ENCODE measurements at places on chromosomes 11 and 22.
A peak's percentile ranks its signal among the peaks of the same experiment; 100 is the strongest.

- no peak for DNase-seq
Observed at GRCh38 chr11:114354076-114354475, 46.2 kb downstream of the C11orf71 start.

DNA sequence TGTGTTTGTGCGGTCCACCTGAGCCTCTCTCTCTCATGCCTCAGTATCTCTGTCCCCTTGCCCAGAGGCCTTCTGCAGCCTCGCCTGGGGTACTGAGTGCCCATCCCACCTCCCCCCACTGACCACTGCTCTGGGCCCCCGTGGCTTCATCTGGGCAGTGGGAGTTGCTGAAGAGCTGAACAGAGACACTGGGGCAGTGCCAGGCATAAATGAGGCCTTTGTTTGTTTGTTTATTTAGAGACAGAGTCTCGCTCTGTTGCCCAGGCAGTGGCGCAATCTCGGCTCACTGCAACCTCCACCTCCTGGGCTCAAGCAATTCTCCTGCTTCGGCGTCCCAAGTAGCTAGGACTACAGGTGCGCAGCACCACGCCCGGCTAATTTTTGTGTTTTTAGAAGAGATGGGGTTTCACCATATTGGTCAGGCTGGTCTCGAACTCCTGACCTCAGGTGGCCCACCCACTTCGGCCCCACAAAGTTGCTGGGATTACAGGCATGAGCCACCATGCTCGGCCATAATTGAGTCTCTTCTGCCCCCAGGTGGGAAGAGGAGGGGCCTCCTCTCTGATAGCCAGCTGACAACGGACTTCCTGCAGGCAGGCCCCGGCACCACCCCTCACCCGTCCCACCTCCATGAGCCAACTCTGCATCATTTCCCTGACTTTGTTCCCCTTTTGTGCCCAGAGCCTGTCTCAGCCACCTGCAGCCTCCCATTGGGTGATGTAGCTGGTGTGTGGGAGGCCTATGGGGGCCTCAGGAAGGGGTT is 9.3 kb downstream of the CRYBB3 start:
- DNase-seq = no peak

GRCh38 chr11:7635137-7635536 is 38.2 kb downstream of the CYB5R2 start:
- peak; percentile 86 for DNase-seq

GRCh38 chr22:18152519-18152918 is 2.5 kb downstream of the USP18 start:
- no peak for DNase-seq

DNA sequence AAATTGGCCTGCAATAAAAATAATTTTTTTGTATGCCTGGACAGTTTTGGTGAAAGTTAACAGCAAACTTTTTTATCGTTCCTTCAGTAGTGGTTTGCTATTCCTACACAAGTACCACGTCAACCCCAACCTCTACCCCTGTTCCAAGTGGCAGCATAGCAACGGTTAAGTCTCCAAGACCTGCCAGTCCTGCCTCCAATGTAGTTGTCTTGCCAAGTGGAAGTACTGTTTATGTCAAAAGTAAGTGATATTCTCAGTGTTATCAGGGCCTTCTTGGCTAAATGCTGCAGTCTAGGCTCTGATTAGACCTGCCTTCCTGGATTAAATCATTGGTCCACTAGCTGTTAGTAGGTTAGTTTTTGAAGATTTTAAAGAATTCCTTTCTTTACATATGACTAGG is 15.0 kb downstream of the EMSY start:
- DNase-seq = no peak

GRCh38 chr22:26561756-26562417 is 28.0 kb downstream of the TPST2 start:
- DNase-seq = no peak

DNA sequence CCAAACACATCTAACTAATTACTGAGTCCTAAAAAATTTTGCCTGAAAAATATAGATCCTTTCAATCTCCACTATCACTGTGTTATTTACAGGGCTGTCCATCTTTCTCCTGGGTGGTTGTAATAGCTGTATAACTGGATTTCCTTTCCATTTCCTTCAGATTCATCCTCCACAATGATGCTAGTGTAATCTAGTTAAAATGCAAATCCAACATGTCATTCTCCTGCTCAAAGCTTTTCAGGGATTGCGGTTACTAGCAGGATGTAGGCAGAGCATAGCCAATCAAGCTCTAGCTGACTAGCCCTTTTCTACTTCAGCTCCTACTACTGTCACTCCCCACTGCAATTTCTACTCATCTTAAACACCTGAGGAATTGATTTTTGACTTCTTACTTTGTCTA is 283.0 kb downstream of the RAB38 start:
- DNase-seq = no peak

GRCh38 chr11:43579919-43580276 is 100.6 kb upstream of the HSD17B12 start:
- DNase-seq = no peak

DNA sequence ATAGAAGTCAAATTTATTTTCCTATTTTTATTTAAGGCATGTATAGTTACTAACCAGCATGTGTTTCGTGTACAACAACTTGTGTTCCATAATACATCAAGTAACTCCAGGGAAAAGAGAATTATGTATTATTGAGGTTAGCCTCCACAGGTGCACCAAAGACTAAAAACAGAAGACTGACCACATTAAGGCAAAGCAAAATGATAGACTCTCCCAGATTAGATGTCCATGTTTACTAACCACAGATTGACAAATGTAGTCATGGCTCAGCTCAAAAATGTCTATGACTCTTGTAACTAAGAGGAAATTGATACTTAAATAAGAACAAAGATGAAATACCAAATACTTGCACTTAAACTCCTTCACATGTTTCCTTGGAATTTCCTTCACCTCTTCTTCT is 238.5 kb downstream of the METTL15 start:
- no peak for DNase-seq

DNA sequence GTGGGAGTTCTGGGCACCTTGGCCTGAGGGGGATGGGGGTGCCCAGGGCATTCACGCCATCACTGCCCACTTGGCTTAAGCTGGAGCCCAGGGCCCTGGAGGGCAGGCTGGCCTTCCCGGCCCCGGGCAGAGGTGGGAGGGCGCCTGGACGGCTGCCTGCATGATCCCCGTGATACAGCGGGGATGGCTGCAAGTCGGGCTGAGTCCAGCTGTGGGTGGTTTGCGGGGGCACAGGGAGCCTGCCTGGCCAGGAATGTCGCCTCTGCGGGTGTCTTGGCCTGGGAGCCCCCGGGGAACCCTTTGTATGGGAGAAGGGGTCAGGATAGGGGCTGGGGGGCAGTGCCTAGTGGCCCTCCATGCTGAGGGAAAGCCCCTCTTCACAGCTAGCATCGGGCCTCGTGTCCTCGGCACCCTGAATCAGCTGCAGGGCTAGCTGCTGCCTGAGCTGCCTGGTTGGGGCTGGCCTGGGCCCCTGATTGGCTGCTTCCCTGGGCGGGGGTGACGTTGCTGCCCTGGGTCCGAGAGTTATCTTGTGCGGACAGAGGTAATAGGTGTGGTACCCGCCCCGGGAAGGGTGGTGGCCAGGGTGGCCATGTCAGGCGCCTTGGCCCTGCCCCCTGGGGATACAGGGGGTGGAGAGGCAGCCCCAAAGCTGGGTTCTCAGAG is 8.3 kb downstream of the BRSK2 start:
- no peak for DNase-seq

DNA sequence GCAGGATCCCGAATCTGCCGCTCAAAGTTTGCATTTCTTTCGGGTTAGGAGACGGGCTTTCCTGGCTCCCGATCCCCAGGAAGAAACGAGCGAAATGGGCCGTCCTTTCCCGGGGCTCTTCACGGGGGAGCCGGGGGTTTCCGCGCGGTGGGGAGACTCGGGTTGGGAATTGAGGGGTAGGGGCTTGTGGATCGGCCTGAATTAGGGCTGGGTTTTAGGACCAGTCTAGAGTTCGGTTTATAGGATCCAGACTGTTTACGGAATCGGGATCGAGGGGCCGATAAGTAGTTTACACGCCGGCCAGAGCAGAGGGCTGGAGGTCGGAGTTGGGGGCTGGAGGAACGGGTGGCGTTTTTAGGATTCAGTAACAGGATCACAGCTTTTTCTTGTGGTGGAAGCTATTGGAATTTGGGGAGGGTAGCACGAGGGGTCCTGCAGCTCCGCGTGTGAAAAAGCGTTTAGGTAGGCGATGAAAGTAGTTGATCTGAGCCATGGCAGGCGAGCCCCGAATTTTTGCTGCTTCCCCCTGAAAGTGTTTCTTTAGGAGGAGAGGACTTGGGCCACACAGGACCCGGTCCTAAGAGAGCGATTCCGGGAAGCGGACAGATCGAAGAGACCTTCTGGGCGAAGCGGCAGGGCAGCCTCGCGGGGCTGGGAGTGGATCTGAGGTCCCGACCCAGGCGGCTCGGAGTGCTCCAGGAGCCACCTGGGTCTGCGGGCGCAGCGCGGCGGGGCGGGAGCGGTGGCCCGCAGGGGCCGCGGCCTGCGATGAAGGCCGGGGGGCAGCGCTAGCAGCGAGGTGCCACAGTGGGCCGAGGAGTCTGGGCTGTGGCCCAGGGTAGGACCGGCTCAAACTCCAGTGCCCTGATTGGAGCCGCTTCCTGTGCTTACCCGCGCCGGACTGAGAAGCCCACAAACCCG is 1.6 kb downstream of the PKNOX2 start:
- DNase-seq = no peak

DNA sequence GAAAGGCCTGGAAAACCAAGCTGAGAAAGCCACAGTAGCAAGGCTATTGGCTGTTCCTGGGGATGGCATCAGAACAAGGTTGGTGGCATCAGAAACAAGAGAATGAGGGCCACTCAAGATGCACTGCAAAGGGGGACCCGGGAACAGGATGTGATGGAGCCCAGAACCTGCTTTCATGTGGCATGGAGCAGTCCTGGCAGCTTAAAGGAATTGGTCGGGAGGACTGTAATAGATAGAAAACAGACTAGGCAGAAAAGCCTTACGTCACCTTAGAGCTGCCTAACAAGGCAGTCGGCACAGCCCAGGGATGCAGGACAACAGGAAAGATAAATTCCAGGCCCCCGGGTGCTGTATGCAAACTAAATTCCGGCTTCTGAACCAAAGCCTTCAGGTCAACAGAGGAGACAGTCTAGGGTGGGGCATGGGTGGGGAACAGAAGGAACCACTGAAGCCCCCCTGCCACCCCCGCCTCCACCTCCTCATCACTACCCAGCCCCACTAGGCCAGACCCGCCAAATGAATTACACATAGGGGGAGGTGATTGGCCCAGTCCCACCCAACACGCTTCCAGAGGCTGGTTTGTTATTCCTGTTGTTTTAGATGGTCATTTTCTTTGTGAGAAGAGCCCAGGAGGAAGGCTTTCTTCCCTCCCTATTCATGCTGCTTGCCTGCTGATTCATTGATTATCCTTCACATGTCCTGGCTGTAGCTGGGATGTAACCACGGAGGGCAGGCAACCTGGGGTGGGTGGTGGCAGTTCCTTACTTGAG is 25.7 kb upstream of the LRRC55 start:
- no peak for DNase-seq

- no peak for DNase-seq
Observed at GRCh38 chr22:19960491-19961200, 19.0 kb upstream of the TXNRD2 start.

DNA sequence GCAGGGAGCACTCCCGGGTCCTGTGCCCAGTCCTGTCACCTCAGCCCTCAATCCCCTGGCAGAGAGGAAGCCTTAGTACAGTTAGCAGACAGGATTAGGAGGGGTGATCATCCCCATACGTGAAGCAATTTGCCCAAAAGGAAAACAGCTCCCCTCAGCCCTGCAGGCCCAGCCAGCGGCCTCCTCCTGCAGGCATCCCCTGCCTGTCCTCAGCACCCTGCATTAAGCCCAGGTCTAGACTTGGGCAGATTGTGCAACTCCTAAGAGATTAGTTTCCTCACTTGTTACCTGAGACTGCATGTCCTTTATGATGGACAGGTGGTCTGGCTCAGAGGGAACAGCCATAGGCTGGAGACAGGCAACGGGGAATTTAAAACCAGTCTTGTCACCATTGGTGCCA is 95.5 kb upstream of the TMEM45B start:
- DNase-seq = no peak

DNA sequence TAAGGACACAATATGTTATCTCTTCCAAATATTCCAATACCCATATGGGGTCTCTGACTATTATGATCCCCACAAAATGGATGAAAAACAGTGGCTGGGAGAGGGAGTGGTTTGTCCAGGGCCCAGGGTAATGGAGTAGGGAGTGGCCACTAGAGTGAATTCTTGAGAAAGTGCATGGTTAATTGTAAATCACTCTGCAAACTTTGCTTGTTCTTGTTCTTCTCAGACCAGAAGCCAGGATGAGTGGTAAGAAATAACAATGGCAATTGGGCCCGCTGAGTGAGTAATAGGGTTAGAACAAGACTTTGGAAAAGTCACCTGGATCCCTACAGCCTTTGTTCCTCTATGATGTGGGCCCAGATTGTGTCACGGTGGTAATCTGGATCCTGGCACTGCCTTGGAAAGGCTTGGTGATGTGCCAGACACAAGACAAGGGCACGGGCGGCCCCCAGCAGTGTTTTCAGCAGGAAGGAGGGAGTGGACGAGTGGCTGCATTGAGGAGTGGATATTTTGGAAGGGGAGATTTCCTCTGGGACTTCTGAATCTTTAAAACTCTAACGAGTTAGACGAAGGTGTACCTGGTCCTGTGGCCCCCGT is 18.2 kb upstream of the KIRREL3 start:
- DNase-seq = no peak

GRCh38 chr11:44007481-44008087 is 40.2 kb upstream of the ACCSL start:
- DNase-seq = no peak

GRCh38 chr11:28981381-28981780 is 873.2 kb downstream of the METTL15 start:
- no peak for DNase-seq

DNA sequence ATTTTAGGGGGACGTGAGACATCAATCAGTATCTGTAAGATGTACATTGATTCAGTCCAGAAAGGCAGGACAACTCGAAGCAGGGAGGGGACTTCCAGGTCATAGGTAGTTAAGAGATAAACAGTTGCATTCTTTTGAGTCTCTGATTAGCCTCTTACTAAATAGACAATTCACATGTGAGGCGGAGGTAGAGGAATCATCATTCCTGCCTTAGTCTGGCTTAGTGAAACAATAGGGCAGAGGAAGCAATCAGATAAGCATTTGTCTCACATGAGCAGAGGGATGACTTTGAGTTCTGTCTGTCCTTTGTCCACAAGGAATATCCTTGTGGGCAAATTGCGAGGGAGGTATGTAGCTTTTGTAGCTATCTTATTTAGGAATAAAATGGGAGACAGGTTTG is 248.3 kb downstream of the DDX10 start:
- DNase-seq = no peak

DNA sequence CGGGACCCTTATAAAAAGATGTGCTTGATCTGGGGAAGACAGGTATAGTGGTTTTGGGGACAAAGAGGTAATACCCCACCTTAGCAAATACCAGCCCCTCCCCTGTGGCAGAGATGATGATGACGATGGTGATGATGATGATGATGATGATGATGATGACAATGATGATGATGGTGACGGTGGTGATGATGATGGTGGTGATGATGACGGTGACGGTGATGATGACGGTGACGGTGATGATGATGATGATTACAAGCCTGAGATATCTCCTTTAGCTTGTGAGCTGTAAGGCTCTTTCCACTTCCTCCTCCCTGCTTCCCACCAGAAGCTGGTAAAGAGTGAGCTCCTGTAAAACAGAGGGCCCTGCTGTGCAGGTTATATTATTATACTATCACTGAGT is 89.5 kb upstream of the TMEM45B start:
- DNase-seq = no peak
